ENCODE measurements at places on chromosomes 6 and 20.

- DNase-seq = no peak
These were observed 25.9 kb downstream of the GNAS-AS1 start for GRCh38 chr20:58824843-58825242.

GRCh38 chr6:40755046-40755681 is 168.0 kb upstream of the LRFN2 start:
- DNase-seq = no peak

- DNase-seq = no peak
These were observed 236.3 kb downstream of the EPHA7 start for GRCh38 chr6:93182938-93183479.

DNA sequence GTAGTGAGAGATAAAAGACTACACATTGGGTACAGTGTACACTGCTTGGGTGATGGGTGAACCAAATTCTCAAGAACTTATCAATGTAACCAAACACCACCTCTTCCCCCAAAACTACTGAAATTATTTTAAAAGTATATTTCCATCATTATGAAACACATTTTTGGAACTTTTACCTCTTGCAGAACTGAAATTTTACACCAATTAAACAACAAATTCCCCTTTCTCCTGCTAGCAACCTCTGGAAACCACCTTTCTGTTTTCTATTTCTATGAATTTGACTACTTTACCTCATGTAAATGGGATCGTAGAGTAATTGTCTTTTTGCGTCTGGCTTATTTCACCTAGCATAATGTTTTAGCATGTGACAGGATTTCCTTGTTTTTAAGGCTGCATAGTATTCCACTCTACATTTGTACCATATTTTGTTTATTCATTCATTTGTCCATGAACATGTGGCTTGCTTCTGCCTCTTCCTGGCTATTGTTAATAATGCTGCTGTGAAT is 149.9 kb upstream of the PHACTR1 start:
- no peak for DNase-seq

DNA sequence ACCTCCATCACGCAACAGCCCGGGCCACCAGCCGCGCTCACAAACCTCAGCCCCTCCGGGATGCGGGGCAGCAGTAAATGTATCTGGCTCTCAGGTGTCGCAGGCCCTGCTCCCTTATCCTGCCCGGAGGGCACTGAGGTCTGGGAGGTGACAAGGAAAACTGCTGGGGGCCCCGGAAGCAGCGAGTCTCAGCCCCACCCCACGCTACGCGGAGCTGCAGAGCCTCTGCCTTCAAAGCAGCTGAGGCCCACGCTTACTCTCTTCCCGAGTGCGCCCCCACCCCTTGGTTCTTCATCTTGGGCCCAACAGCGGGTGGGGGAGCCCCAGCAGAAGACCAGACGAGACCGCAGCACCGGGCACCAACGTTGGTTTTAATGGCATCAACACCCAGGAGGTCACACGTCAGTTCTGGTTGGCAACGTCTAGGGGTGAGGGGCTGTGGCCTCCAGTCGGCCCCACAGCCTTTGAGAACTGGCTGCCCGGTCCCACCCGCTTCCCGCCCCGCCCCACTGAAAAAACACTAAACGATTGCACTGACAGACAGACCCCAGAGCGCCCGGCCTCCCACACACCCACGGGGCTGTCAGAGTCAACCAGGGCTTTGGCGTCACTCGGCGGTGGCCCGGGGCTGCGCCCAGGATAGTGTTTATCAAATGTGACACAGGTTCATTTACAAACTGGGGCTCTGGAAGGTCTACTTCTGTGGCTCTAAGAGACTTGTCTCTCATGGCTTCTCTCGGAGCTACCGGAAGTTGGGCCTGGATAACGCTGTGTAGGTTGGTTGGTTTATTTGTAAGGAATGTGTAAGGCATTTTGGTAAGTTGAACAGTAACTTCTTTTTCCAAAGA is 43.7 kb downstream of the DSTN start:
- no peak for DNase-seq

- DNase-seq = peak; percentile 62
These were observed 27.1 kb downstream of the RAB44 start for GRCh38 chr6:36724514-36725390.

GRCh38 chr6:37822851-37823682 is 3.5 kb downstream of the ZFAND3 start:
- DNase-seq = no peak

- peak; percentile 90 for DNase-seq
These were observed 17.1 kb upstream of the HMGN4 start for GRCh38 chr6:26520850-26521599.

DNA sequence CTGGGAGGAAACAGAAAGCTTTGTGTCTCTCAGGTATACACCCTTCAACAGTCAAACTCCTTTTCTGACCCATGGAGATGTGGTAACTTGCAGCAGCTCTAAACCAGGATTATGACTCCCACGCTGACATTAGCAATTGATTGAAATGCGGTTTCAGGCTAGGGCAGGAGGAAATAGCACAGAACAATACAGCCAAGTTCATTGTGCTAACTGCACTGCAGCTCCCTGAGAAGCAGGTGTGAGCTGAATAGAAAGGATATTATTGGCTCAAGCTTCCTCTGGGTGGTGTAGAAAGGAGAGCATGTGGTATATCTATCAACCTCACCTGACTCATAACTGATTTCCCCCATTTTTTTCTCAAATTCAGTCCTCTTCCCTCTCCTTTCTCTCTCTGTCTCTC is 612.3 kb upstream of the BTBD3 start:
- no peak for DNase-seq

- no peak for DNase-seq
These were observed 490.2 kb downstream of the EPM2A start for GRCh38 chr6:145245119-145245518.
